ENCODE measurements at places on chromosomes 7 and 10.

- no peak for DNase-seq
Measured at GRCh38 chr7:91187061-91187460, 77.2 kb upstream of the FZD1 start.

- no peak for DNase-seq
Measured at GRCh38 chr7:55016061-55016745, 2.6 kb upstream of the EGFR start.

GRCh38 chr7:157177333-157177982, 38.7 kb downstream of the UBE3C start:
- no peak for DNase-seq

DNA sequence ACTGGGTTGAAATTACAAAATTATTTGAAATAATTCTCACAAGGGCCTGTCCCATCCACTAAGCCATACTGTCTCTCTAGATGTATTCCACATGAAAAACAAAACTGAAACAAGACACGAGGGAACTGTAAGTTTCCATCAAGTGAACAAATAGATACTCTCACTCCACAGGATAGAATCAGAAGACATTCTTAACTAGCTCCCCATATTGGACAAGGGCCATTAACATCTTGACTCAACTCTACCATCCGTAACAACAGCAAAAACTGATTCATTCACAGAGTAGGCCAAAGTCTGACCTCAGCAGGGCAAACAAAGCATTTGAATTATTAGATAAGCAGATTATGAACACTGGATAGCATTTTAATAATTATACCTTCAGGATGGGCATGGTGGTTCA, 29.1 kb downstream of the UBE2H start:
- DNase-seq, result peak; percentile 93

- peak; percentile 41 for DNase-seq
Measured at GRCh38 chr7:16271990-16272665, 149.2 kb downstream of the CRPPA start.

GRCh38 chr7:80482950-80483349, 28.9 kb downstream of the GNAT3 start:
- DNase-seq, result peak; percentile 45
